CD4-positive, alpha-beta T cell treated with Interleukin-1 beta for 1 hour (primary cell): ENCODE measurements at places on chromosomes 16 and 17.
A peak's percentile ranks its signal among the peaks of the same experiment; 100 is the strongest.

- no peak for DNase-seq
These were observed 146.6 kb downstream of the TRIM37 start for GRCh38 chr17:58960068-58960467.

DNA sequence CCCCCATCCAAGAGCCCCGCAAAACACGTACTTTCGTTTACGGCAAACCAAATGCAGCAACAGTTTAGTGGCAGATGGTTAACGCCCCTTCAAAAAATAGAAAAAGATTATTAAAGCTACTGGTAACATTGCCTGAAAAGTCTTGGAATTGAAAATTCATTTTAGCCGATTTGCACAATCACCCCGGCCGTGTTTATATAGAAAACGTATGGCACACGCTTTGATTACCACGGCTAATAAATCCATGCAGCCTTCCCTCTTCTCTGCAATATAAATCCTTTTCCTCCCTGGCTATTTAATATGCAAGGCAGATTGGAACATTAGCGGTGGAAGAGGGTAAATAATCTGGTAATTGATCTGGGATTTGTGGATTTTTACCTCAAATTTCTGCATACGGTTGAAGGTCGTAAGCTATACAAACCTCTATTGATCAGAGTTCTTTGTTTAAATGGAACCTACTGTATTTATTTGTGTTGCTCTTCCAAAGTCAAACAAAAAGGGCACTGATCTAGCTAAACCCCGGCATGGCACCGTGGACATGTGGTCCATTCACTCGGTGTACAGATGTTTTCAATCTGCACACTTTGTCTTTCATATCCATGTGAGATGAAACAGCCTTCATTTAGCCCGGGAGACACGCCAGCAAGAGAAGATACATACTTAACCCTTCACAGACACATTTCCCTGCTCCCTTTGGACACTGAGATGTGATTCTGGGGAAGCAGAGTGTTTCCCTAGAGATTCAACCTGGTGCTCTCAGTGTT, 238.1 kb upstream of the MAF start:
- no peak for DNase-seq

DNA sequence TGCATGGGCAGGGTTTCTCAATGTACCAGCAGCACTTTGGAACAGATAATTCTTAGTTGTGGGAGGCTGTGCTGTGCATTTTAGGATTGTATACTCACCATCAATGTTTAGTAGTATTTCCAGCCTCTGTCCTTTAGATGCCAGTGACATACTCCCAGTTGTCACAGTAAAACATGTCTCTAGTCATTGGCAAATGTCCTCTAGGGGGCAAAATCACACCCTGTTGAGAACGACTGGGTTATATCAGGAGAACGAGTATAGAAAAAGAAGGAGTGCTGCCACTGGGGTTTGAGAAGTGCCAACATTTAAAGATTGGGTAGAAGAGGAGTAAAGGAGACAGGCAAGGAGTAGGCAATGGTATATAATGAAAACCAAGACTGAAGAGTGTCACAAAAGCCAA, 37.9 kb upstream of the SMIM36 start:
- DNase-seq, result peak; percentile 13

DNA sequence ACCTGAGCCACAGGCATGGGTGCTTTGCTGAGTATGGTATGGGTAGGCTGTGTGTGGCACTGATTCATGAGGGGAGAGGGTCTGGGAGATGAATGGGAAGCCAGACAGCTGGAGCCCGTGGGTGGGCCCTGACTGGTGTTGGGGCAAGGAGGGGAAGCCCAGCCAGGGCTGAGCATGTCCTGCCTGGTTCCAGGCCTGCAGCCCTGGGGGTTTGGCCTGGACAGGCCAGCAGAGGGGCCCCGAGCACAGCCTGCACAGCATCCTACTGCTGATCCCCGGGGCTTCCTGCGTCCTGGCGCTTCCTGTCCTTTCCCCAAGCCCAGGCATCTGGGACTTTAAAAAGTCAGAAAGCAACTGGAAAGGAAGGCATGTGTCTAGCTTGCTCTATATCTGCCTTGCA, 4.6 kb upstream of the MVD start:
- DNase-seq, result no peak

DNA sequence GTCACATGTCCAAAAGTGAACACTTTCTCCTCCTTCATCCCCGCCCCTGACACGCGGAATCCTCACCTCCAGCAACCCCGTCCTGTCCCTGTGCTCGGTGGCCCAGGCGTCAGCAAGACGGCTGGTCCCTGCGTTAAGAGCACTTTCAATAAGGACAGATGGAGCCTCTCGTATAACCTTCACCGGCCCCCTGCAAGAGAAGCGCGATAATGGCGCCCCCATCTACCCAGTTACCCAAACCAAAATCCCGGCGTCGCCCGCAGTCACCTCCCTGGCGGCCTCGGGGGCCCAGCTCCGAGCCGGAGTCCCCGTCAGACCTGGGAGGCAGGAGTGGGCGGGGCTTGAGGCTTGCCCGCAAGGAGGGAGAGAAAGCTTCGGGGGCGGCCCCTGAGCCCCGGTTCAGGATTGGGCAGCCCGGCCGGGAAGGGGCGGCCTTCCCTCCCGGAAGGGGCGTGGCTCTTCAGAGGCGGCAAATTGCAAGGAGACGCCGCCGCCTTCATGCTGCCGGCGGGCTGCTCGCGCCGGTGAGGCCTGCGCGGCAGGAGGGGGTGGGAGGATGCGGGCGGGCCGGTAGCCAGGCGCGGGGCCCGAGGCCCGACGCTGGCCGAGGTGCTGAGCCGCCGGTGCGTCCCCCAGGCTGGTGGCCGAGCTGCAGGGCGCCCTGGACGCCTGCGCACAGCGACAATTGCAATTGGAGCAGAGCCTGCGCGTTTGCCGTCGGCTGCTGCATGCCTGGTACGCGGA, at the start of gene TEDC2:
Gene TEDC2 (plus strand): TSS at position 463 of the 744 bp plus-strand sequence. CDS start 36 bp downstream, at position 499.
- peak; percentile 97 for DNase-seq

DNA sequence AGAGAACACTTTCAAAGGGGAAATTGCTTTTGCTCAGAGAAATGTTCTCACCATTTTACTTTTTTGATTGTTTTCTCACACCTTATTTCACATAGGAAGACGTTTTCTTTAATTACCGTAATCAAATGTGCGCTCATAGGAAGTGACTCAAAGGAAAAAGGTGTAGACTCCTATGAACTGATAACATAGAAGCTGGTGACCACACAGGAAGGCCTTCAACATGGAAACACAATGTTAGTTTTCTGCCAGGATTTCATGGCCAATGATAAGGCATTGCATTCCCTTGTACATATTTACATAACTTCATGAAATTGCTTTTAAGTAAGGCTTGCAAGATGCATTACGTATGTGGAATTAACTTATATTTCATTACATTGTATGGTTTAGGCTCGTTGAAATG, 40.9 kb upstream of the KCNJ16 start:
- no peak for DNase-seq

GRCh38 chr16:22358000-22358399, 16.4 kb downstream of the CDR2 start:
- peak; percentile 57 for DNase-seq

DNA sequence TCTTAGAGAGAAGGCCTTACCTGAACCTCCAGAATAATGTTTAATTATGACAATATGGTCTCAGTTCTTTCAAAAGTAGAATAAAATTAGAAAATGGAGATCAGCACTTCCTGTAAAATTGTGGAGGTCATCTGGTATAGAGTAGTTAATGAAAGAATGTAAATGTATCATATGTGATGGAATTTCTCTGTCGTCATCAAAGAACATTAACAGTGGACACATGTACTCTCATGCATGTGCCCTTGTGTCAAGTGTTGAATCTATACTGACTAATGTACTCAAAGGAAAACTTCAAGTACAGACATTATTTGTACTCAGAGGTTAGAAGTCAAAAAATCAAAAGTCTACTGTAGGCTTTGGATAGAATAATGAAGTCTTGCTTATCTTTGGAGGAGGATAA, 129.2 kb upstream of the MYOCD start:
- DNase-seq, result no peak

DNA sequence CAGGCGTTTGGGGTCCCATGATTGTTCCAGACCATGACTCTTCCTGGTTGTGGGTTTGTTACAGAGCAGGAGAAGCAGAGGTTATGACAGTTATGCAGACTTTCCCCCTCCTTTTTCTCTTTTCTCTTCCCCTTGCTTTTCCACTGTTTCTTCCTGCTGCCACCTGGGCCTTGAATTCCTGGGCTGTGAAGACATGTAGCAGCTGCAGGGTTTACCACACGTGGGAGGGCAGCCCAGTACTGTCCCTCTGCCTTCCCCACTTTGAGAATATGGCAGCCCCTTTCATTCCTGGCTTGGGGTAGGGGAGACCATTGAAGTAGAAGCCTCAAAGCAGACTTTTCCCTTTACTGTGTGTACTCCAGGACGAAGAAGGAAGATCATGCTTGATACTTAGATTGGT, 7.9 kb upstream of the TACO1 start:
- no peak for DNase-seq

- no peak for DNase-seq
These were observed 1.1 kb downstream of the ST6GALNAC2 start for GRCh38 chr17:76584427-76585032.

DNA sequence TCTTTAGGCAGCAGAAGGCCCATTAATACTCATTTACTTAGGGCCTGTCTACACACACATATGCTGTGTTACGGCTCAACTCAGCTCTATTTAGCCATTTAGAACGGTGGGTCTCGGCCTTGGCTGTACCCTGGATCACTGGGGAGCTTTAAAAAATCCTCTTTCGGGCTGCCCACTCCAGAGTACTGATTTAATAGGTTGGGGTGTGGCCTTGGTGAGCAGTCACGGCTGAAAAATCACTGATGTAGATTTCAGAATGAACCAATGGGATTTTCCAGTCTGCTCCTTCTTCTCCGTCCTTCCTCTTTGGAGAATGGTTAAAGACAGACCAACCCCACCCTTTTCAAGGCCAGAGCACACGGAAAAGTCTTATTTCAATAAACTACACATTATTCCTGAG, 223.5 kb downstream of the CCDC182 start:
- DNase-seq, result no peak

- DNase-seq, result no peak
These were observed 211.3 kb downstream of the CCDC182 start for GRCh38 chr17:57533684-57534305.

DNA sequence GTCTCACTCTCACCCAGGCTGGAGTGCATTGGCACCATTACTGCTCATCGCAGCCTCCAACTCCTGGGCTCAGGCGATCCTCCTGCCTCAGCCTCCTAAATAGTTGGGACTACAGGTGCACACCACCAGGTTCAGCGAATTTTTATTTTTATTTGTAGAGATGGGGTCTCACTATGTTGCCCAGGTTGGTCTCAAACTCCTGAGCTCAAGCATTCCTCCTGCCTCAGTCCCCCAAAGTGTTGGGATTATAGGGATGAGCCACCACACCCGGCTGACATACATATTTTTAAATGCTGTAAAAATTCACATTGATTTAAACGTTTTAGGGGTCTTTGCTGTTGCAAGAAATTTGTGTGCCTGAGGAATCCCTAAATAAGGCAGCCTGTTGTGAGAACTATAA, 24.8 kb upstream of the SEC14L1 start:
- DNase-seq, result no peak

- DNase-seq, result no peak
These were observed 35.2 kb upstream of the TBX2 start for GRCh38 chr17:61364463-61364846.

- DNase-seq, result no peak
These were observed 9.1 kb downstream of the TFAP4 start for GRCh38 chr16:4263504-4264436.

GRCh38 chr17:27264068-27264812, 29.7 kb upstream of the WSB1 start:
- no peak for DNase-seq

GRCh38 chr16:12162151-12162985, 185.8 kb downstream of the SNX29 start:
- no peak for DNase-seq

DNA sequence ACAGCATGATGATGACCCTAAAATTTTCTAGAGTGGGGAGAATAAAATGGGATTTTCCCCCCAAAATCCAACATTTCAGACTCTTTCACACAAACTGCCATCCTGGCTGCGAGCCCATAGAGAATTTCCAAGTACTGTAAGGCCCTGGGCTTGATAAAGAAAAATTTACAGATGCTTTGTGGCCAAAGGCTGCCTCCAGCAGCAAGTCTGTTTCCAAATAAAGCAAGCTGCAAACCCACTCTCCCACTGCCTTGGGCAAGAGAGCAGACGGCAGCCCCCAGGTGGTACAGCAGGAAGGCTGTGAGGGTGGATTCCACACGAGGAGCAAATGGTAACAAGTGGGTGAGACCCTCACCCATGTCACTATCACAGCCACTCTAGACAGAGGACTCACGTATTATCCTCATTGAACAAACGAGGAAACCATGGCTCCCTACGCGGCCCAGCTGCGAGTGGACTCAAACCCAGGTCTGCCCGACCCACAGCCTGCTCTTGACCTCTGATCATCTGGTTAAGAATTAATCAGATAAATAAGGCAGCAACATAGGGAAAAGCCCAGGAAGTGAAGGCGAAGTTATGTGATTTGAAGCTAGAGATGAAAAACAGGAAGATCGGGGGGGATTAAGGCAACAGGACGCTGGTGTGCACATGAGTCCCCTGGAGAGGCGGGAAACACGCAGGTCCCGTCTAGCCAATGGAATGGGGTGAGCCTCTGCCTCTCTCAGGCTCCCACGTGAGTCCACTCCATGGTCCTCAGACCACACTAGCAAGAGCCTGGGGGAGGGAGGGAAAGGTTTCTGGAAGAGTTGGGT, 37.4 kb downstream of the AXIN2 start:
- no peak for DNase-seq

GRCh38 chr16:84090211-84090610, 26.5 kb downstream of the MBTPS1 start:
- DNase-seq, result no peak

DNA sequence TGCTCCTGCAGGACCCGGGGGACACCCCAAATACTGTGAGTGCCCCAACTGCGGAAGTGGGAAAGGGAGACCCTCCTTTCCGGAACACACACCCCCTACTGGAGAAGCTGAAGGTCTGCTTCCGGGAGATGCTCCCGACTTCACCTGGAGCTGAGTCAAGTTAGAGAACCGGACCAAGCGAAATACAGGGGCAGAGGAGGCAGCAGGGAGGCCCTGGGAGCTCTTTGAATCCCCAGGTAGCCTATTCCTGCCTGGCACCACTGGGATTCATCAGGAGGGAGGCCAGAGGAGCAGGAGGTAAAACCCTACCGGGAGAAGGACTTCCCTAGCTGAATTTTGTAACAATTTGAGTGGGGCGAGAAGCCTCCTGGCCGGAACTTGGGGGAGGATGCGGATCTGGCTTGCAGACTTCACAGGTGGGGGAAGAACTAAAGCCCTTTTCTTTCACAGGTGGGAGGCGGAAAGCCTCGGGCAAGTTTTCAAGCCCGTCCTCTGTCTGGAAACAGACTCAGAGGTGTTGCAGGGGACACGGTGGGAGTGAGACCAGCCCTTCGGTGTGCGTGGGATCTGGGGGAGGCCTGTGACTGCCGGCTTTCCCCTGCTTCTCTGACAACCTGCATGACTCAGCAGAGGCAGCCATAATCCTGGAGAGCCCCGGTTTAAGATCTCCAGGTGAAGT, 22.4 kb upstream of the TEKT1 start:
- no peak for DNase-seq
